ENCODE measurements at places on chromosomes 6 and 20.
A peak's percentile ranks its signal among the peaks of the same experiment; 100 is the strongest.

DNA sequence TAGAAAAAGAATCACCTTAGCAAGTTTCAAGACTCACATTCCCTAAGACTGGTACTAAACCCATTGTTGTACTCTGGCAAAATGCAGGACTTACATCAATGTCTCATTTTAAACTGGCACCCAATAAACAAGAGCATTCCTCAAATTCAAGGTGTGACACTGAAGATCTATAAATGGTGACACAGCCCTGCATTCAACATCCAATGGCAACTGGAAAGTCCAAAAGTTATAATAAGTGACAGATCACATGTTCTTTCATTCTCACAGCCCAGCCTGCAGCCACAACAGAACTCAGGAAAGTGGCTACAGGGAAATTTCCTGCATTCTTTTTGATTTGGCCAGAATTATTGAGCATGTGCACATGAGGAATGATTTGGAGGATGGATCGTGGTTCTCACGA is 57.5 kb downstream of the MBOAT1 start:
- DNase-seq, result no peak

DNA sequence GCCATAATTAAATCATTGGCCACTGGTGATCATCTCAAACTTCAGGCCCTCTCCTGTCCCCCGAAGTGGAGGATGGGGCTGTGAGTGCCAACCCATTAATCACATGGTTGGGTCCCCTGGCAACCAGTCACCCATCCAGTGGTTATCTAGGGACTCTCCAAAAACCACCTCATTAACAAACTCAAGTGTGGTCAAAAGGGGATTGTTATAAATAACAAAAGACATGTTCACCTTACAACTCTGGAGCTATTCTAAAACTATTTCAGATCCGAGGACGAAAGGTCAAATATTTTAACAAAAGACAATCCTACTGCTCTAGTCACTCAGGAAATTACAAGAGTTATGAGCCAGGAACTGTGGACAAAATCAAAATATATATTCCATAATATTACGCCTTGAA is 95.5 kb upstream of the PRND start:
- DNase-seq, result no peak

- no peak for DNase-seq
Measured at GRCh38 chr6:2247664-2248063, 2.3 kb upstream of the GMDS start.

GRCh38 chr6:10030942-10031537 is 383.8 kb downstream of the TFAP2A start:
- no peak for DNase-seq

DNA sequence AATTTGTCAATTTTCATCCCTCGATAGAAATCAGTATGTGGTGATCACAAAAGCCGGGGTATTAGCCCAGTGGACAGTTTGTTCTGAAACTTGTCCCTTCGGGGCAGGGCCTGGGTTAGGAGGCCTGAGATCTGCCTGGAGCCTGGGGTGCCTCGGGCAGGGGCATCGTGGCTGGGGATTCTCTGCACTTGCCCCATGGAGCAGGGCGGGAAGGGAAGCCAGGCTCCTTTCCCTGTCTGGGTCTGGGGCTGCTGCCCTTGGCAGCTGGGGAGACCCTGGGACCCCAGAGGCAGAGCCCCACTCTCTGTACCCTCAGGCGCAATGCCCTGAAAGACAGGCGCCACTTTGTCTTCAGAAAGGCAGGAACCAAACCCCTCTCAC is 27.4 kb downstream of the NTSR1 start:
- DNase-seq, result no peak

DNA sequence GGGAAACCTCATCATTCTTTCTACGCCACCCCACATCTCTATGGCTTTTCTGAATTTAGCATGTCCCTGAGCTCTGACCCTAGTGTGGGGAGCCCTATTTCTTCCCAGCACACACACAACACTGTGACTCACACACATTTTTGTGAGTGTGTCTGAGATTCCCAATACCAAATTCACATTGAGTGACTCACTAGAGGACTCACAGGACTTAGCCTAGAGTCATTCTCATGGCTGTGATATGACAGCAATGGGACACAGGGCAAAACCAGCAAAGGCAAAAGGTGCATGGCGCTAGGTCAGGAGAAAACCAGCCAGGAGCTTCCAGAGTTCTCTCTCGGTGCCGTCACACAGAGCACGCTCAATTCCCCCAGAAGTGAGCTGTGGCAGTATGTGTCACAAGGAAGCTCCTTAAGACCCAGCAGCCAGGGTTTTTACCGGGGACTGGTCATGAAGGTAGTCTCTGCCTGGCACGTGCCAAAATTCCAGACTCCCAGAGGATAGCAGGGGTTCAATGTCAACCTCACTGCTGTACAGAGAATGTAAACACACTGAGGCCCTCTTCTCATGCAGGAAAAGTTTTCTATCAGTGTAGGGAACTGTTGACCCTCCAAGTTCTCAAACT is 6.2 kb downstream of the CSTL1 start:
- no peak for DNase-seq

- no peak for DNase-seq
Measured at GRCh38 chr6:88124925-88125557, 41.1 kb downstream of the CNR1 start.

- no peak for DNase-seq
Measured at GRCh38 chr6:136566007-136566487, 15.8 kb upstream of the MAP7 start.

- DNase-seq, result no peak
Measured at GRCh38 chr20:33645396-33645795, 16.7 kb upstream of the C20orf144 start.

DNA sequence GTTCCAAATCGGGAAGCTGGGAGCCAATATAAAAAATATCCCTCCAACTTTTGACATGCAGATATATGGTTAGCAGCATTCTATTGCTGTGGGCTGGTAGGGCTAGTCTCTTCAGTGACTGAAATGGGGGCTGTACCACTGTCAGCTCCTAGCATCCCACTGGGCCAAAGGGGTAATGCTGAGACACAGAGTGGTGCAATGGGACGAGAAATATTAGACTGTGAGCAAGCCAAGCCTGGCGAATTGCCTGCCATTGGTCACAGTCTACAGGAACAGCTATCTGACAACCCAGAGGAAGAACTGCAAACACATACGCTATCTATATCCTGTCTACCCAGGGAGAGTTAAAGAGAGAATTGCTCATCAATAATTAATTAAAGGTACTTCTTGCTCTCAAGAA is 3.5 kb downstream of the SLC35F1 start:
- DNase-seq, result no peak

- DNase-seq, result no peak
Measured at GRCh38 chr20:9363673-9364072, 150.7 kb upstream of the LAMP5 start.

GRCh38 chr6:79455446-79455845 is 81.8 kb downstream of the LCA5 start:
- no peak for DNase-seq

GRCh38 chr6:158448856-158449255 is 111.0 kb upstream of the TMEM181 start:
- no peak for DNase-seq

GRCh38 chr20:62812181-62812906 is 4.5 kb upstream of the COL9A3 start:
- no peak for DNase-seq

DNA sequence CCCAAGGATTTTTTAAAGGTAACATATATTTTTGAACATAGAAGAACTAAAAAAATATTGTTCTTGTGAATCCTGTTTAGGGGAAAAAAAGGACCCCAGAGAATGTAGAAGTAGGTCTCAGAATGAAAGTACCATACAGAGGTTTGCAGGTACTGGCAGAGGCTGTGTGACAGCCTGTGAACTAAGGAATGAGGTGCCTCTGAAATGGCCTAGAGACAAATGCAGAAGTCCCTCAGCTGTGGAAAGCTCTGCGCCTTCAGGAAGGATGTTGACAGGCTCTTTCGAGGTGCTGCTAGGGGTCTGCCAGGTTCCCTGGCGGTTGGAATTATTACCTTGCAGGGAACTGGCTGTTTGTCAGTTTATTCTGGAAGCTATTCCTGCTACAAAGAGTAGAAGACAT is 8.6 kb upstream of the TUBB2B start:
- no peak for DNase-seq

- DNase-seq, result peak; percentile 31
Measured at GRCh38 chr20:46308258-46309157, at the start of gene CDH22. CDH22 (minus strand) TSS chr20:46308498; CDS start chr20:46251294, 57,204 bp downstream.

DNA sequence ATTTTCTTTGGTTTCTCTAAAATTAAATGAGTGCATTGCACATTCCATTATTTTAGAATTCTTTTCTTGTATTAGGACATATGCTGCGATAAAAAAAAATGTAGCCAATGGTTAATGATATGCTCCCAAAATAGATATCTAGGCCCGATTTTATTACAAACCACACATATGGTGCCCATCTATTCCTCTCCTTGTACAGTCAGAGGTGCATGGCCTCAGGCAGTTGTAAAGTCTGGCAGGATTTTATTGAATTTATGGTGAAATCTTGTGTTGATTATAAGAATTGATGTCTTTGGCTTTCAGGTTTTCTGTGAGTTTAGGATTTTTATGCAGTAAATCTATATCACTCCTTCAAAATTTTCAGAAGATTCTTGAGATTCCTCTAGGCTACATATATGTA is 192.2 kb downstream of the RFPL4B start:
- no peak for DNase-seq

Data from stimulated activated naive CD4-positive, alpha-beta T cell treated with Interleukin-2 at 50 U/mL for 16 hours (primary cell).